NCI-H2171 (cell line): ENCODE measurements at places on chromosomes 6 and 20.

DNA sequence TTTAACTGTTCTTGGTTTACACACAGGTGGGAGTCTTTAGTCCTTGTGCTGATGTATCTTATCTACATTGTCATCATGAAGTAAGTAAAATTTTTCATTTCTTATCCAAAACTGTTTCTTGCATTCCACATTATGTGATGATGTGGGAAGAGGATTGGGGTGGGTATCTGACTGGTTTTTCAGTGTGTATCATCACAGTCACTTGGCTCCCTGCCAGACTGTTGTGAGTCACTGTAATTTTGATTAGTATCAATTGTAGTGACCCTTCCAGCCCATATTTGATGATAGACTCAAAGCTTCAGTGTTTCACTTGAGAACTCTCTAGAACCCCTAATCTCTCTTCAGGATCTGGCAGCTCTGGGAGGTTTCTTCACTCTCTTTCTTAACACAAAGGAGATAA, 84.5 kb upstream of the RIN2 start:
- DNase-seq: no peak

DNA sequence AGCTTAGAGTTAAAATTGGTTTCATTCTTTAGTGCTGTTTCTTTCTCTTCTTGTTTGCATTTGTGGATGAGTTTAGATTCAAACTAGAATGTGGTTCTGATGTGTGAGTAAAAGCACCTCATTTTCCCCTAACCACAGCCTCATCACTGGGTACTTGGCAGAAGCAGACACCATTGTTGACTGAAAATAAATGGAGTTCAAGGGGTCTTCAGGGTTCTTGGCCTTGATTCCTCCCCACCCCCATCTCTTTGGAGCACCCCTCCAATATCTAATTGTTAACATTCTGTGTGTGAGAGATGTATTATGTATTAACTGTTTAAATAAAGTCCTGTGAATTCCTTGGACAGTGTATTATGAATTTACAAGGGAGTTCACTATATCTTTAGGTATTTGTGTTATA, 59.6 kb downstream of the JARID2 start:
- DNase-seq: no peak

DNA sequence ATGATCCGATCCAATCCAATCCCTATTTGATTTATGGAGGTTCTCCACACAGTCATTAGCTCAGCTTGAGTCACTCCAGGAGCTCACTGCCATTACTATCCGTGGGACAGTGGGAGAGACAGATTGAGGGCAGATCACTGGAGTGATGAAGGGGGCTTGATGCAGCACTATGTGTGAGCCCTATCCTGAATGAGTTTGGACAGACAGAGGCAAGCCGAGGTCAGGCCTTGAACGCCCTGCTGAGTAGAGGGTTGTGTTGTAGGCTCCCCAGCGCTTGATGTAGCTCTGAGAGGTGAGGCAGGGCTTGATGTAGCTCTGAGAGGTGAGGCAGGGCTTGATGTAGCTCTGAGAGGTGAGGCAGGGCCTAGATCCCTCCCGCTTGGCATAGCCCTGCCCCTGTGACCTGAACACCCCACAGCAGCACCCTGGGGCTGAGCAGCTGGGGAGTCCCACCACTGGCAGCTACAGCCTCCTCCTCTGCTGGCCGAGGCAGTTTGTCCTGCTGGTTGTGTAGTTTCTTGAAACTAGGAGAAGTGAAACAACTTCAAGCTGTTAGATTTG, 58.7 kb downstream of the ZFAND3 start:
- DNase-seq: no peak

GRCh38 chr6:1088492-1089001, 223.4 kb upstream of the FOXQ1 start:
- DNase-seq: no peak

- no peak for DNase-seq
Measured at GRCh38 chr6:3237761-3238662, 10.6 kb upstream of the TUBB2B start.

DNA sequence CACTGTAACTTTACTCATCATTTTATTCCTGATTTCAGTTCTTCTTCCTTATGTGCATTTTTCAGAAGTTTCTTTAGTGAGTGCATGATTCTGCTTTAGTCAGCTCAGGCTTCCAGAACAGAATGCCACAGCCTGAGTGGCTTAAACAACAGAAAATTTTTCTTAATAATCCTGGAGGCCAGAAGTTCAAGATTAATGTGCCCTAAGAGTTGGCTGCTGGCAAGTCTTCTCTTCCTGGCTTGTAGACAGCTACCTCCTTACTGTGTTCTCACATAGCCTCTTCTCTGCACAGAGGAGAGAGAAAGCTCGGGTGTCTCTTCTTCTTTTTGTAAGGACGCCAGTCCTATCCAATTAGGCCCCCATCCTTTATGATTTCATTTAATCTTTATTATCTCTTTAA, 443.1 kb upstream of the RGS17 start:
- DNase-seq: no peak

GRCh38 chr6:140073456-140073855, 699.0 kb upstream of the CITED2 start:
- DNase-seq: no peak

- no peak for DNase-seq
Measured at GRCh38 chr6:99093456-99094190, 145.9 kb upstream of the FBXL4 start.

GRCh38 chr6:95084867-95085266, 492.5 kb upstream of the MANEA start:
- no peak for DNase-seq

- no peak for DNase-seq
Measured at GRCh38 chr6:147930745-147931144, 411.9 kb upstream of the SASH1 start.

GRCh38 chr6:42974919-42975505, 4.0 kb downstream of the PEX6 start:
- peak; percentile 27 for DNase-seq
